Memory B cell (primary cell): ENCODE measurements at places on chromosomes 6 and 20.

GRCh38 chr20:21521596-21522480 lies 8.0 kb upstream of the NKX2-2 start:
- no peak for DNase-seq

- no peak for DNase-seq
Observed at GRCh38 chr20:43937591-43937990, 22.9 kb downstream of the TOX2 start.

GRCh38 chr6:48883116-48883515 lies 579.9 kb downstream of the MMUT start:
- DNase-seq, result no peak

GRCh38 chr20:53282217-53282955 lies 310.2 kb downstream of the TSHZ2 start:
- no peak for DNase-seq

DNA sequence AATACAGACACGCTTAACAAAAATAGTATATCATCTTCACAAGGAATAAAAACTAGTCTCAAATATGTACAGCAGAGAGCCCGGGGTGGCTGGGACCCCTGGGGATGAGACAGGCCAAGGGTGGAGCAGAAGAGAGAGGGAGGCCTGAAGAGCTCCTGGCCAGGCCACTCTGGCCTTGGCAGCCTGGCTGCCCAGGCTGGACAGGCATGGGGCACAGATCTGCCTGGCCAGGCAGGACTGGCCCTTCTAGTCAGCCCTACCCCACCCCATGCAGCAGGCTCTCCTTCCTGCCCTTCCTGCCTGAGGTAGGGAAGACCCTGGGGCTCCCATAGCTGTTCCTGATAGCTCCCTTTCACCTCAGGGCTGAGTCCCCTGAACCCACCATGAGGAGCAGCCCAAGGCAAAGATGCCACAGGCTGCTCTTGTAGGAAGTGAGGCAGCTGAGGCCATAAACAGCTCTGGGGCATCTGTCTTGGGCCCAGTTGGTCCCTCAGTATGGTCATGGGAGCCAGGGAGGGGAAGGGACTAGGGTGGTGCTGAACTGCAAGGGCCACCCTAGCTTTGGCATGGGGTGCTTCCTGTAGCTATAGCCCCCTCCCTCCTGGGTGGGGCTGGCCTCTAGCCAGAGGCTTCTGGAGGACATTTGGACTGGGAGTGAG lies 27.1 kb downstream of the COX4I2 start:
- DNase-seq, result no peak

DNA sequence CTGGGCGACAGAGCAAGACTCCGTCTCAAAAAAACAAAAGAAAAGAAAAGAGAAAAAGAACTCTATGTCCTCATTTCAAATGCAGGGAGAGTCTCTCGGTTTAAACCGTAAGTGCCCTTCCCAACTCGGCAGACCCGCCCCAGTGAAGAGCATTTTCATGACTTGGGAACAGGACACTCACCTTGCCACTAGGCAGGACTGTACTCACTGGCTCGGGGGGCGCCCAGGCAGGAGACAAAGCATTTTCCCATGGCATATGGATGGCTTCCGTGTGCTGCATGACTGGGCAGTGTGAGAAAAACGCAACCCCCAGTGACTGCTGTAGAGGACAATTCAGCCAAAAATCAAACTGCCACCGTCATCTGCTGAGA lies 23.7 kb upstream of the MRGBP start:
- DNase-seq, result no peak

DNA sequence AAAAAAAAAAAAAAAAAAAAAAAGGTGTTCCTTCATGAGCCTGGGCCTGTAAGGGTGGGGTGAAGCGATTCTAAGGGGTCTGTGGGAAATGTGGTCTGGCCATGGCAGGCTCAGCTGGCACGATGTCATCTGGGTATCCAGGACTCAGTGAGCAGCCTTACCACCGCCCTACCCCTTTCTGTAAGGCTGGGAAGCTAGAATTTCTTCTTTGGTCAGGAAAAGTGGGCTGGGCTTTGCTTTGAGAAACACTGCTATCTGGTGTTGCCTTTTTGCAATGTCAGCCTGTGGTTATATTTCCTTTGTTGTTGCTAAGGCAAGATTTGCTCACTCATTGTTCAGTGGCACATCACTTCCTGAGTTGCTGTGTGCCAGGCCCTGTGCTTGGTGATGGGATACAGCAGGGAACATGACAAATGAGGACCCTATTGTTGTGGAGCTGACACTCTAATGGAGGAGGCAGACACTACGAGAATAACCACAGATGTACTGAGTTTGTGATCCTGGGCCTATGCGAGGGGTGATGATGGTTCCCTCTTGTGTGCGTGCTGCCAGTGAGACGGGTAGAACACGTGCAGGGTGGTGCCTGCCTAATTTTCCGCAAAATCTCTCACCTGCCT lies 45.9 kb upstream of the ZNFX1 start:
- DNase-seq, result no peak

DNA sequence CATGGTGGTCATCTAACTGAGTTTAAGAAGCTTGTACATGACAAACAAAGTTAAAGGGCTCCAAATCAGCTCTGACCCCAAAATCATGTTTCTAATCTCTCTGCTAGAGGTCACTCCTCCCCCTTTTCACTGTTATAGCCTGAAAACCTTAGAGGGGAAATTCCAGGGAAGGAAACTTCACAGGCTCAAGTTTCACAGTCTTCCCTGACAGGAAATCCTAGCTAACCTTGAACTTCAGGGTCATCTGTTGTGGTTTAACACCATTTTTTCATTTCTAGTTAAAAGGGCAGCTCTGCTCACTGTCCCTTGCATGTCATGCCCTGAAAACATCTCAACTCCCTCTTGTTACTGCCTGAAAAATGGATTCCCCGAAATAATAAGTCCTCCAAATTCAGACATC lies 104.4 kb upstream of the BMP2 start:
- DNase-seq, result no peak

- no peak for DNase-seq
Observed at GRCh38 chr6:160742090-160742489, 40.0 kb downstream of the PLG start.

- DNase-seq, result no peak
Observed at GRCh38 chr20:62735331-62735821, 26.7 kb downstream of the NTSR1 start.

DNA sequence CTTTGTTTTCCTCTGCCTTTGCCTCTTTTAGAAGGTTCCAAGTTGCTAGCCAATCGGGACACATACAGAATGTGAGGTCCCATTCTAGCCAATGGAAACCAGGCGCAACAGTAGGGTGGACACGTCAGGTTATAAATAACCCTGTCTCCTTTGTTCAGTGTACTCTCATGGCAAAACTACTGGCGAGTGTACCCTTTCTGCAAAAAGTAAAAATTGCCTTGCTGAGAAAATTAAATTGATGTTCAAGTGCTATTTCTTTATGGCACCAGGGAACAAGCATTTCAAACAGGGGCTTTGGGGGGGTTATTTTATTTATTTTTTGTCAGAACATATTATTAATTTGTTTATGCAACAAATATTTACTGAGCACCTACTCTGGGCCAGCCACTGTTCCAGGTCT lies 123.6 kb upstream of the SRSF6 start:
- no peak for DNase-seq

DNA sequence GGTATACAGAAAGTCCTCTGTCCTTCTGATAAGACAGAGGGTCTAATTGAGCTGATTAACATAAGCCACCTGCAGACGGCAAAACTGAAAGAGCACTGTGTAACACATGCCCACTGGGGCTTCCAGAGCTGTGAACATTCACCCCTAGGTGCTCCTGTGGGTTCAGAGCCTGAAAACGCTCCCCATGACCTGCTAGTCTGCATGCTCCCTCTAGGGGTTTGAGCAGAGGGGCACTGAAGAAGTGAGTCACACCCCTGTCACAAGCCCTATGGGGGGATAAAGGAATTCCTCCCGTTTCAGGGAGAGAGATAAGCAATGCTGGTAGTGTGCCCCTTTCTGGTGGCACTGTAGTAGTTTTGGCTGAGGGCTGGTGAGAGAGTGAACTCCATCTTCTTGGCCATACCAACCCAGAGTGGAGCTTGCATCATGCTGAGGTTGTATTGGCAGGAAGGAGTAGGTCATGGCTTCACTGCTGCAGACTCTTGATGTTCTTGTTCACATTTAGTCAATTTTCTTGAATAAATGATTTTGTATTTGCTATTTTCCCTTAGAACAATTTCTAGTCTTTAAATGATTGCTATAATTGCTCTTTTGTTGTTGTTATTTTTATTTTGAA lies 637.5 kb upstream of the MAN1A1 start:
- DNase-seq, result no peak

GRCh38 chr6:148523551-148523950 lies 180.9 kb downstream of the SASH1 start:
- DNase-seq, result no peak

DNA sequence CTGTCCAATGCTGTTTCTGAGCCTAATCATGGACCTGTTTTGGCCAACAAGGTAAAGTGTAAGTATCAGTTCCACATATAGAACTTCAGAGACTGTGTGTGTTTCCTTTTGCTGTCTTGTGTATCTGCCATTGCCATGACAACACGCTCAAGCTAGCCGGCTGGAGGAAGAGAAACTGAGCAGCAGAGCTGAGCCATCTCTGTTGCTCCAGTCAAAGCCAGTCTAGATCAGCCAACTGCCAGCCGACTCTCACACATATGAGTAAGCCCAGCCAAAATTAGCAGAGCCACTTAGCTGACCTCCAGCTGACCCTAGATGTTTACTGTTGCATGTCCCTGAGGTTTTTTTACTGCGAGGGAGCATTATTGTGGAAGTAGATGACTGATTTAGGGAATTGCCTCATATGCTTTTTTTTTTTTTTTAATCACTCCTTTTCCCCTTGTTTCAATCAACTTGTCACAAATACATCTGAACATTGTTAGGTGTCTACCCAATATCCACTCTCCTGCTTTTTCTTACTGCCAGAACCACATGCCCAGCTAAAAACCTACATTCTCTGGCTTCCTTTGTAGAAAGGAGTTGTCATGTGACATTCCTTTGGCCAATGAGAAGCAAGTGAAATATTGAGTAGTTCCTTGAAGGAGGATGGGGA lies 304.3 kb upstream of the SUPT3H start:
- DNase-seq, result peak; percentile 39

DNA sequence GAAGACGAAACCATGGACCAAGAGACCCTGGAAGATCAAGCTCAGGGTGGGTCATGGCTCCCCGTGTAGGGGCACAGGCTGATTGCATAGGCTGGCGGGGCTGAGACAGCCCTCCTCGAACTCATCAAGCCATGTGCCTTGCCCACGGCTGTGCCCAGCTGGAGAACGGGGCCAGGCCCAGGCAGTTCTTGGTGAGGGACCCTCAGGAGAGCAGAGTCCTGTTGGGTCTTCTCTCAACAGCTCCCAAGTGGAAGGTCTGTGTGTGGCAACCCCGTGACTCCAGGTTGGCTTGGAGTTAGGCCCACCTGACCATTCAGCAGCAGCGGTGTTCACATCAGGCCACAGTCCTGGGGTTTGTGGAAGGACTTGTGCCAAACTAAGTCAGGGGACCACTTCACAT lies 276.5 kb downstream of the QKI start:
- no peak for DNase-seq

GRCh38 chr6:53293691-53294090 lies 55.1 kb downstream of the ELOVL5 start:
- DNase-seq, result no peak

GRCh38 chr6:87808005-87808757 lies 106.1 kb upstream of the AKIRIN2 start:
- no peak for DNase-seq

DNA sequence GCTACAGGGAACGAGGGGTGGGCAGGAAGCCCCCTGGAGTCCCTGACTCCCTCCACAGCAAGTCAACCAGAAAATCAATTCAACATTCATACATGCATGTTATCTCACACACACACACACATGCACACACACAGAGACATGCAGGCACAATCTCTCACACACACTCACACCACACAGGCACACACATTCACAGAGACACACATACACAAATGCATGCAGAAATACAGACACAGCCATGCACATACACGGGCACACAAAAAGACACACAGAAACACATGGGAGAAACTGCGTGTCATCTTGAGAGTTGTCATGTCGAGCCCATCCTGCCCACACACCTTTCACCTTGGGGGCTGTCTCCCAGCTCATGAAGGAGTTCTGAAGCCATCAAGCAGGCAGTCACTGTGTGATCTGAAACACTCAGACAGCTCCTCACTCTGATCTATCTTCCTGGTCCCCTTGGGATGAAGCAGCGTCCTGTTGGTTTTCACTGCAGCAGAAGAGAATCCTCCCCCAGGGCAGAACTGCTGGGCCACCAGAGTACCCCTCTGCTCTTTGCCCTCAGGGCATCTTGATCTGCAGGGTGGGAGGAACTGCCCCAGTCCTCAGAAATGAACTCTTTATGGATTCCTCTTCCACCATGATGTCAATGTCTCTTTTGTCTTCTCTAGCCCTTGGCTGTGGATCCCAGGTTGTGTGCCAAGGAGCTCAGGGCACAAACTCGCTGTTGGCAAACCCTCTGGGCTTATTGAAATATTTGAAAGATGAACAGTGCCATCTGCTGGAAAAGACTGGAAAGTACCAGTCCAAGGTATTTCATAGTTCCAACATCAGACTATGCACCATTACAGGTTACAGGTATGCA lies 8.8 kb downstream of the RAET1L start:
- peak; percentile 78 for DNase-seq

DNA sequence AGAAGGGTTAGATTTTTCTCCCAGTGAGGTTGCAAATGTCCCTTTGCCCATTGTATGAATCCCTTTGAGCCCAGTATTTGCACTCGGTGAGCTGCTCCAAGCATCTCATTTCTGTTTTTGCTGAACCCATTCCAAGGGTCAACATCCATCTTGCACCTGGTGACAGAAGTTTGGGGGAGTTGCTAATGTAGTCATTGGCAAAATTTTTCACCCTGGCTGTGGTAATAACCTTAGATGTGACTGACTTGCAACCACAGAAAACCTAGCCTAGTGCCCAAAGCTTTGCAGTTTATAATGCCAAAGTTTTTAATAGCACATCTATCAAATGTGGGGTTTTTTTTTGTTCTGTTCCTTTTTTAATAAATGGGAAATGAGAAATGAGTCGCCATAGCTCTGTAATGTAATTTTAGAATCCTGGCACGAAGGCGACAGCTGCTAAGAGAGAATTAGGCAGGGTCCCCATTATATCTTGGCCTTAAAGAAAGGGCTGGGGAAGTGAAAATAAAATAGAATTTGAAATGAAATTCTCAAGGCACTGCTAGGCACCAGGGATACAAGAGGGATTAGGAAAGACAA lies 682.8 kb downstream of the KIF16B start:
- no peak for DNase-seq
